Activated CD8-positive, alpha-beta memory T cell treated with anti-CD3 and anti-CD28 coated beads for 4 hours (primary cell): ENCODE measurements at places on chromosomes 3 and 15.

DNA sequence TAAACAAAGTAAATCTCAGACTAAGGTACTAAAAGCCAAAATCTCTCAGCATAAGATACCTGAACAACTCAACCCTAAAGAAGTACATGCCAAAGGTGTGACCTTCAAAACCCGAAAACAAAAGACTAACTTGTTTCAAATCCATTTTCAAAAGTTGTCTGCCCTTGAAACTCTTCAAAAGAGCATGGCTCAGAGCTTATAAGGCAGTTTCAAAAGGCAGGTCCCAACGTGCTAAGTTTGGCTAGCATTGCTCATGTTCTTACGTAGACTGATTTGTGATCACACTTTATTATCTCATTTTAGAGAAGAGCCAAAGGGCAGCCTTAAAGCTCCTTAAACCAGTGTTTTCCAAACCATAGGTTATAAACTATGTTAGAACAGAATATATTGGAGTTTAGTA lies 112.2 kb downstream of the FEZF2 start:
- no peak for DNase-seq

DNA sequence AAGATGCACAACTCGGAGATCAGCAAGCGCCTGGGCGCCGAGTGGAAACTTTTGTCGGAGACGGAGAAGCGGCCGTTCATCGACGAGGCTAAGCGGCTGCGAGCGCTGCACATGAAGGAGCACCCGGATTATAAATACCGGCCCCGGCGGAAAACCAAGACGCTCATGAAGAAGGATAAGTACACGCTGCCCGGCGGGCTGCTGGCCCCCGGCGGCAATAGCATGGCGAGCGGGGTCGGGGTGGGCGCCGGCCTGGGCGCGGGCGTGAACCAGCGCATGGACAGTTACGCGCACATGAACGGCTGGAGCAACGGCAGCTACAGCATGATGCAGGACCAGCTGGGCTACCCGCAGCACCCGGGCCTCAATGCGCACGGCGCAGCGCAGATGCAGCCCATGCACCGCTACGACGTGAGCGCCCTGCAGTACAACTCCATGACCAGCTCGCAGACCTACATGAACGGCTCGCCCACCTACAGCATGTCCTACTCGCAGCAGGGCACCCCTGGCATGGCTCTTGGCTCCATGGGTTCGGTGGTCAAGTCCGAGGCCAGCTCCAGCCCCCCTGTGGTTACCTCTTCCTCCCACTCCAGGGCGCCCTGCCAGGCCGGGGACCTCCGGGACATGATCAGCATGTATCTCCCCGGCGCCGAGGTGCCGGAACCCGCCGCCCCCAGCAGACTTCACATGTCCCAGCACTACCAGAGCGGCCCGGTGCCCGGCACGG lies 991 bp downstream of the SOX2 start:
- DNase-seq: no peak

- no peak for DNase-seq
Measured at GRCh38 chr15:48939648-48940047, 24.1 kb downstream of the SHC4 start.

- DNase-seq: no peak
Measured at GRCh38 chr3:184497804-184498203, 63.8 kb upstream of the EPHB3 start.

- no peak for DNase-seq
Measured at GRCh38 chr3:14452740-14453710, 50.6 kb downstream of the SLC6A6 start.
